Activated CD4-positive, alpha-beta T cell treated with anti-CD3 and anti-CD28 coated beads, Interleukin-2, amount 10 ng/mL, durations not matched to agents 24 days and 14 days (primary cell): ENCODE measurements at places on chromosomes 3 and 15.

- no peak overlapping the region for H3K27ac ChIP-seq
- H3K4me1 ChIP-seq, result no peaks in the 10 kb centered on the region
- DNase-seq, result no peak
- H3K36me3 ChIP-seq, result no peaks in the 10 kb centered on the region
- H3K4me3 ChIP-seq, result no peak overlapping the region
Observed at GRCh38 chr15:82798531-82799166, 7.2 kb downstream of the FSD2 start.

DNA sequence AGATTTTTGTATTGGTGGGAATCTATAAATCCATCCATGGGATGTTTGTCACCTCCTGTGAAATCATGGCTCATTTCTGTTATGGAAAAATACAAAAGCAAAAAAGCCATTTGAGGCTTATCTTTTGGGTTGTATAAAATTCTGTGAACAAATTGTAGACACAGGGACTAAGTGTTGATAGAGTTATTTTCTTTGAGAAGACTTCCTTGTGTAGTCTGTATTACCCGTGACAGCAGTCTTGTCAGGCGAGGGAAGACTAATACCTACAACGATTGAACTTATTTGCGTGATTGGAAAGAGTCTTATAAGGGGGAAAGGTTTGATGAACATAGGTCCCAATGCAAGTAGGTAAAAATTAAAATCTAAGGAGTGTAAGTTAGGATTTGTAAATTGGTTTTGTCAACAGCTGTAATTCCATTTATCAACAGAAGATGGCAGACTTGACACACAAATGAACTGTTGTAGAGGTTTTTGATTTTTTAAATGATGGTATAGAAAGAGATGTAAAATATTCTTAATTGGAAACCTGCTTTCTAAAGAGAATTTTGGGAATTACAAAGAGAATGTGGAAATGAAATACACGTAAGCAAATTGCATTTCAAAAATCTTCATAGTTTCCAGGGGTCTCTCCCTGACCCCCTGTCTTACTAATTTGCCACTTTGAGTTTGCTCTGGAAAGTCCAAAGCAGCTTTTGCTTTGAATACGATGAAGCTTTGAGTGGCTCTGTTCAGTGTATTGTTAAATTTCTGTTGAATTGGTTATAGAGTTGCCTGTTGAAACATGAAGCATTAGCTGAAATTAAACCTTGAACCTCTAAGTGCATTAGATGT is 33.2 kb downstream of the SLC25A26 start:
- H3K36me3 ChIP-seq, result peaks cover 10% of the 10 kb centered on the region
- peaks cover 6% of the 10 kb centered on the region for H3K4me1 ChIP-seq
- no peak for DNase-seq
- no peaks in the 10 kb centered on the region for H3K27me3 ChIP-seq
- no peak overlapping the region for H3K4me3 ChIP-seq
- H3K27ac ChIP-seq, result no peak overlapping the region

- DNase-seq, result no peak
- no peaks in the 10 kb centered on the region for H3K36me3 ChIP-seq
- H3K4me3 ChIP-seq, result no peak overlapping the region
- no peaks in the 10 kb centered on the region for H3K27me3 ChIP-seq
Observed at GRCh38 chr3:1552831-1553230, 460.0 kb downstream of the CNTN6 start.

GRCh38 chr15:101536875-101537405 is 47.4 kb upstream of the PCSK6 start:
- H3K4me1 ChIP-seq, result no peaks in the 10 kb centered on the region
- H3K36me3 ChIP-seq, result no peaks in the 10 kb centered on the region
- no peak overlapping the region for H3K4me3 ChIP-seq
- no peak overlapping the region for H3K27ac ChIP-seq
- no peak for DNase-seq

DNA sequence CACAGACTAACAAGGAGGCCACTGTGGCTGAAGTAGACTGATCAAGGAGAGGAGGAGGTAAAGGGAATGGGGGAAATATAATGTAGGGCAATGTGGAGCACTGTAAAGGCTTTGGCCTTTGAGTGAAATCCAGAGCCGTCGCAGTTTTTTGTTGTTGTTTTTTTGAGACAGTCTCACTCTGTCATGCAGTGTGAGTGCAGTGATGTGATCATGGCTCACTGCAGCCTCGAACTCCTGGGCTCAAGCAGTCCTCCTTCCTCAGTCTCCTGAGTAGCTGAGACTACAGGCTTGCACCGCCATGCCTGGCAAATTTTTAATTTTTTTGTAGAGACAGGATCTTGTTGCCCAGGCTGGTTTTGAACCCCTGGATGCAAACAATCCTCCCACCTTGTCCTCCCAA is 32.2 kb downstream of the PPP4R2 start:
- no peak for DNase-seq
- no peaks in the 10 kb centered on the region for H3K27me3 ChIP-seq
- H3K27ac ChIP-seq, result peak overlapping the region; percentile 49
- peaks cover 26% of the 10 kb centered on the region for H3K36me3 ChIP-seq

DNA sequence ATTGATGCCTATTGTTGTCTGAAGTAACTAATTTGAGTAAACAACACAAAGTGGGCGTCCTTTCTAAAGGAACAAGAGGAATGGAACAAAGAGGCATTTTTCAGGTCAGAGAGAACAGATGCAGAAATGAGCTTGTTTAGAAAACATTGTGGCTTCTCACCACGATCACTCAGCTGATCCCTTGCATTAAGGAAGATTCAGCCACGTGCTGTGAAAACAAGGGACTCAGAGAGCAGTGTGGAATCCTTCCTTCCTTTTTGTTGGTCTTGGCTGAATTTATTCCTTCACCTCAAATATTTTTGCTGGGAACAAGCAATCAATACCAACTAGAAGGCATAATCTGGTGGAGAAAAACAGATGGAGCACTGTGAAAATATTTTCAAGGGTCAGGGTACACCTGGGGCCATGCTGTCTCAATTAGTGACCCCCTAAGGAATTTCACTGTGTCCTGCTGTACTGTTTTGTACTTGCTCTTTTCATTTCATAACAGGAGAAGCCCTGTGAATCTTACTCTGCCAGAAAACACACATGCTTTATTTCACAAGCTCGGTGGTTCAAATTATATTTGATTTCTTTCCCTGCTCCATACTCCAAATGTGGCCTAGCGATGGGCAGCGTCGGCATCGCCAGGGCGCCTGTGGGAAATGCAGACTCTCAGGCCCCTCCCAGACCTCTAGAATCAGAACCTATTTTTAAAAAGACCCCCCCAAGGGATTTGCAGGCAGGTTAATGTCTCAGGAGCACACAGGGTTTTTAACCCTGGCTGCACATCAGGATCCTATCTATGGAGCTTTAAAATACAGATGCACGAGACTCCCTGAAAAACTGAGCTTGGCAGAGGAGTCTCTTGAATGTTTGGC is 11.6 kb upstream of the SLC6A20 start:
- H3K4me1 ChIP-seq, result no peaks in the 10 kb centered on the region
- peaks cover 54% of the 10 kb centered on the region for H3K27me3 ChIP-seq
- no peaks in the 10 kb centered on the region for H3K36me3 ChIP-seq
- no peak overlapping the region for H3K4me3 ChIP-seq
- no peak for DNase-seq
- H3K27ac ChIP-seq, result no peak overlapping the region

DNA sequence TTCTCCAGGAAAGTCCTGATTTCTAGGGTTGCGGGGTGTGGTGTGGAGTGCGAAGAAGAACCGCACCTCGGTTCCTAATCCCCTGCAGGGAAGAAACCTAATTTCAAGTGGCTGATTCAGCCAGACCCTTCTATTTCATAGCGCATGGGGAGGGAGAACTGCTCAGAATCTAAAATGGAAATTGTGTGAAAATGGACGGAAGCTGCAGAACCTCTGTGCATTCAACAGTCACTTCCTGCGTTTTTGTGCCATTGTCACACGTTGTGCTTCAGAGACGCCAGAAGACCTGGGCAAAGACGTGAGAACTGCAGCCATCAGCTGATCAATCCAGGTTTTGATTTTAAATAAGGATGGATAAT is 1.2 kb downstream of the SIDT1 start:
- peak; percentile 85 for DNase-seq
- peaks cover 6% of the 10 kb centered on the region for H3K27me3 ChIP-seq
- peaks cover 38% of the 10 kb centered on the region for H3K4me1 ChIP-seq
- H3K27ac ChIP-seq, result peak overlapping the region; percentile 96
- peak overlapping the region; percentile 91 for H3K4me3 ChIP-seq

- no peaks in the 10 kb centered on the region for H3K36me3 ChIP-seq
- no peak for DNase-seq
- H3K4me1 ChIP-seq, result no peaks in the 10 kb centered on the region
- no peaks in the 10 kb centered on the region for H3K27me3 ChIP-seq
- H3K4me3 ChIP-seq, result no peak overlapping the region
Observed at GRCh38 chr3:4067893-4068292, 235.3 kb upstream of the SETMAR start.

DNA sequence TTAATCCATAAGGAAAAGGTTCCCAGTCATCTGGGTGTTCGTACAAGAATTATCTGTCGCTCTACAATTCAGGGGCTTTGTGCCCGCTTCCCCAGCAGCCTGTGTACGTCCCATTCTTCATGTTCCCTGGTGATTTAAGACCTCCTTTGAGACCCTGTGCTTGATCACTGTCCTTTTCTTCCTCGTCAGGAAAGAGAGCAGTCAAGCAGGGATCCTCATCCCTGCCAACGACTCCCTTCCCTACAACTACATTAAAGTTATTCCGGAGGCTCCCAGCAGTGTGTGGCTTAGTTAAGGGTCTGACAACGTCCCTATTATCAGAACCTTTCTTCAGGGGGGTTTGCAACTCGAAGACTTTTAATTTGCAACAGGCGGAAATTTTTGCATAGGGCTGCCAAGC is 175.7 kb downstream of the FOXP1 start:
- no peak overlapping the region for H3K27ac ChIP-seq
- no peak for DNase-seq
- H3K4me3 ChIP-seq, result no peak overlapping the region
- no peaks in the 10 kb centered on the region for H3K36me3 ChIP-seq

GRCh38 chr3:150303768-150304167 is 104.3 kb upstream of the TSC22D2 start:
- peaks cover 39% of the 10 kb centered on the region for H3K27me3 ChIP-seq
- no peak overlapping the region for H3K4me3 ChIP-seq
- H3K4me1 ChIP-seq, result no peaks in the 10 kb centered on the region
- DNase-seq, result no peak
- H3K36me3 ChIP-seq, result no peaks in the 10 kb centered on the region

DNA sequence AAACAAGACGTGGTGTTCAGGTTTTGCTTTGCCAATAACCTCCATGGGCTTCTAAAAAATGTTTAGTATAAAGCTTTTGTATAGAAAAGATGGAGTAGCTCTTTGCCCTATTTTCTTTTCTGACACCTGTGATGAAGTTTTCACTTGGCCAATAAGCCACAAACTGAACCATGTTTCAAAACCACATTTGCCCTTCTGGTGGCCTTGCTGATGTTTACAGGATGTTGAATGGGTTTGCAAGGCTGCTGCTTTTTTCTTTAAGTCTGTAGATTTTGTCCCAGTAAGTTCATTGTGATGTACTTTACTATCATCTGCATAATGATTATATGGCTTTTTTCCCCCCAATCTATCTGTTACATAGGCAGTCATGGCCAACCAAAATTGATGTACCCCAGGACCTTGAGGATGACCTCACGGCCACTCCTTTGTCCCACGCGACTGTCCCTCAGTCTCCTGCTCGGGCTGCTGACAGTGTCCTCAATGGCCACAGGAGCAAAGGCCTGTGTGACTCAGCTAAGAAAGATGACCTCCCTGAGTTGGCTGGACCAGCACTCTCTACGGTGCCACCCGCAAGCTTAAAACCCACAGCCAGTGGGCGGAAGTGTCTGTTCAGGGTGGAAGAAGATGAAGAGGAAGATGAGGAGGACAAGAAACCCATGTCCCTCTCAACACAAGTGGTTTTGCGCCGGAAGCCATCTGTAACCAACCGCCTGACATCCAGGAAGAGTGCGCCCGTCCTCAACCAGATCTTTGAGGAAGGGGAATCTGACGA is 60.8 kb downstream of the SNRK start:
- peak overlapping the region; percentile 76 for H3K4me3 ChIP-seq
- peaks cover 88% of the 10 kb centered on the region for H3K36me3 ChIP-seq
- DNase-seq, result peak; percentile 90
- H3K27me3 ChIP-seq, result no peaks in the 10 kb centered on the region
- peaks cover 60% of the 10 kb centered on the region for H3K4me1 ChIP-seq

- peaks cover 17% of the 10 kb centered on the region for H3K4me1 ChIP-seq
- H3K36me3 ChIP-seq, result no peaks in the 10 kb centered on the region
- no peak for DNase-seq
- peaks cover 58% of the 10 kb centered on the region for H3K27me3 ChIP-seq
- no peak overlapping the region for H3K27ac ChIP-seq
- H3K4me3 ChIP-seq, result no peak overlapping the region
Observed at GRCh38 chr3:42498791-42499477, 3.5 kb upstream of the VIPR1 start.

DNA sequence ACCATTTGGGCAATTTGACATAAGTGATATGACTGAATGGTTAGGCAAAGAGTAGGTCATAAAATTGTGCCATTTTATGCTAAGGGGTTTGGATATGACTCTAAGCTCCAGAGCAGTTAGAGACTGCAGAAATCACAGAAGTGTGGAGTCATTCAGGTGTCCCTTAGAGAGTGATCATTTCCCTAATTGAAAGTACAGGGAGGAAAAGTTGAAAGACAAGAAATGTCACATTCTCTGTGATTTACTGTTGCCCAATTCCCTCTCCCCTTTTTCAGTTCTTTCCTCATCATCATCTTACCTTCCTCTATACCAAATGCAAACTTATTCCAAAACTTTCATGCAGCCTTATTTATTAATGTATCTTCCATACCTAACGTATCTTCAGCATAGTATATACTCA is 2.7 kb upstream of the GOLGB1 start:
- peaks cover 6% of the 10 kb centered on the region for H3K4me1 ChIP-seq
- no peak for DNase-seq
- H3K4me3 ChIP-seq, result no peak overlapping the region
- H3K27me3 ChIP-seq, result peaks cover 28% of the 10 kb centered on the region

GRCh38 chr15:73617301-73617831 is 15.8 kb downstream of the NPTN start:
- H3K27me3 ChIP-seq, result no peaks in the 10 kb centered on the region
- H3K4me3 ChIP-seq, result no peak overlapping the region
- H3K4me1 ChIP-seq, result peaks cover 12% of the 10 kb centered on the region
- DNase-seq, result no peak
- no peak overlapping the region for H3K27ac ChIP-seq

- no peaks in the 10 kb centered on the region for H3K36me3 ChIP-seq
- DNase-seq, result no peak
- H3K4me1 ChIP-seq, result no peaks in the 10 kb centered on the region
- no peak overlapping the region for H3K27ac ChIP-seq
- H3K4me3 ChIP-seq, result no peak overlapping the region
Observed at GRCh38 chr3:61597906-61598305, 36.5 kb downstream of the PTPRG start.

DNA sequence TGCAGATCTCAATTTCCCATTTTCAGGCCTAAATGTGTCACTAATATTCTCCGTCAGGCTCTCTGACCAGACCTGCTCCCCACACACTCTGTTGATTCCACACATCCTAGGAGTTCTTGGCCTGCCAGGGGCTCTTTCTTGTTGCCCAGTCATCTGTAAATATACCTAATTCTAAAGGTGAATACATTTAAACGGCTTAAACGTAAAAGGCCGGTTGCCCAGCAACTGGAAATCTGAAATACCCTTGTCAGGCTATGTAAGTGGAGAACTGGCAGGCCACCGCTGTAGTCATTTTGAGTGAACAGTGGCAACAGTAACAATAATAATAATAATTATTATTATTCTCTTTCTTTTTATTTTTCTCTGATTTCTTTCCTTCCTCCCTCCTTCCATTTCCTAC is 302.7 kb downstream of the AGBL1 start:
- no peak overlapping the region for H3K27ac ChIP-seq
- H3K4me3 ChIP-seq, result no peak overlapping the region
- no peaks in the 10 kb centered on the region for H3K27me3 ChIP-seq
- no peaks in the 10 kb centered on the region for H3K36me3 ChIP-seq
- no peak for DNase-seq
